PC-3 (cell line): ENCODE measurements at places on chromosomes 7 and 10.

DNA sequence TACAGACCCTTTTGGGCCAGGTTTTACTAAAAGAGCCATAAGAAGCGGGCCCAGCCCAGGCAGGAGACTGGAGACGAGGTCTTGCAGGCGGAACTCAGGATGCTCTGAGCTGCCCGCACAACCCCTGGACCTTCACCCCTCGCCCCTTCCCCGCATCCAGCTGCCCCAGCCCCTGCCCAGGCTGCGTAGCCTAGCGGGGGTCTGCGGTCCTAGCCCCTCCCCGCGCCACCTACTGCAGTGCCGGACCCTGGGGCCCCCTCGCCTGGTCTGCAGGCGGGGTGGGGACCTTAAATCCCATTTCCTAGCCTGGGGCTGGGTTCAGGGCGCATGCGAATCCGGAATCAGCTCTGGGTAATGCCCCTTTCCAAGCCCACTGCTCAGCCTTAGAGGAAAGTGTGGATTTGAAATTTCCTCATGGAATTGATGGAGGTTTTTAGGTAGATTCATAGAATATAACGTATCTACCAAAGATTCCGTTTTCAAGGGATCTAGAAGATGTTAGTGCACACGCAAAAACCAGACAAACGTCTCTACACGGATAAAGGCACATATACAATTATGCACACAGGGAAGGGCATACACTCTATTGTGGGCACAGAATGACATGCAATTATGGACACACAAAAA, 546 bp upstream of the HOXA3 start:
- DNase-seq, result no peak

DNA sequence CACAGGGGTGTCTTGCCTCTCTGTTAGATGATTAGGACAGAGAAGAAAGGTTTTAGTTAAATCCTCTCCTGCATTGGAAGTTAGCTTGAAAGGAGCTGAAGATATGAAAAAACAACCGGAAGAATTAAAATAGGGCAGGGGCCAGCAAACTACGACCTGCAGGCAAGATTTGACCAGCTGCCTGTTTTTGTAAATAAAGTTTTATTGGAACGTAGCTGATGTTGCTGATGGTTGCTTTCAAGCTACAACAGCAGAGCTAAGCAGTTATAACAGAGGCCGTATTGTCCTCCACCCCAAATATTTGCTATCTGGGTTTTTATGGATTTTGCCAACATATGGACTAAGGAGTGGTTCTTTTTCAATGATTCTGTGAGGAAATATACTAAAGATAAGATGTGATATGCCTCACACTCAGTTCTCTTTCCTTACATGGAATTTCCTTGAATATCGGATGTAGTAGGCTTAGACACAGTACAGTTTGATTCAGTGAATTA, 568.8 kb downstream of the PHTF2 start:
- DNase-seq, result no peak

GRCh38 chr7:129168231-129169021, 20.0 kb upstream of the SMO start:
- no peak for DNase-seq

- DNase-seq, result peak; percentile 6
Observed at GRCh38 chr10:121418126-121418777, 180.0 kb downstream of the FGFR2 start.
